ENCODE measurements at places on chromosomes 2 and 18. TPM values are rescaled to one million over a fixed set of nuclear protein-coding genes. Genes with fewer than 3 reads are reported as not detected.
A peak's percentile ranks its signal among the peaks of the same experiment; 100 is the strongest.

The PMAIP1 gene
- 3.1 TPM for total RNA-seq

DNA sequence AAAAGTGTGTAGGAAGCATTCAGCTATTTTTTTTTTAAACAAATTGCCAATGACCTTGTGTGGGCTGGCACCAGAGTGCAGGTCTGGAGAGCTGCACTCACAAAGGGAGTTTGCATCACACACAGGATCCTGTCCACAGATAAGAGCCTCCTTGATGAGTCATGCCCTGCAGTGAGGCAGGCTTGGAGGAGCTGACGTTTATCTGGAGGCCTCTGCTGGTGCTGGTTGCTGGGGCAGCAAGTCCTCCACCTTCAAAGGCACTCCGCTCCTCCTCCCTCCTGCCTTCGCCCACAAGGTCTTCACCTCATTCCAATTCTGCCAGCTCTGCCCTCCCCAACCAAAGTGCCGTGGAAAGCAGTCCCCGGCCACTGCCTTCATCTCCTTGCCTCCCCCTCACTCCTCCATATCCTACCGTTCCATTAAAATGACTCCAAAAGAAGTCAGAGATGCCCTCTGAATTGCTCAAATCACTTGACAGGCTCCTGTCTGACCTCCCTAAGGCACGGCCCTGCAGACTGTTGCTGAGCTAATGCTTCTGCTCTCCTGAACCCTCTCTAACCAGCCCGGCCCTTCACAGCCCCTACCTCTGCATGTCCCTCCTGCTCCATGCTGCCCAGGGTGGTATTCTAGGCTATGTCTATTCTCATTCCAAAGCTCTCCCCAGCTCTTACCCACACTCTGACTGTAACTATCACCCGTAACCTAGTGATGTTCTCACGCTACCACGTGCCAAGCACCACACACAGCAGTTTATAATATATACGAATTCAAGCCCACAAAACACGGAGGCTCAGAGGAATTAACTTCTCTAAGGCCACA lies 30.9 kb downstream of the LONRF2 start:
- DNase-seq, result peak; percentile 82

- no peak for DNase-seq
Measured at GRCh38 chr2:100560216-100560830, 2.5 kb upstream of the PDCL3 start.

- no peak for DNase-seq
Measured at GRCh38 chr2:172080641-172081220, 4.6 kb upstream of the DLX1 start.

DNA sequence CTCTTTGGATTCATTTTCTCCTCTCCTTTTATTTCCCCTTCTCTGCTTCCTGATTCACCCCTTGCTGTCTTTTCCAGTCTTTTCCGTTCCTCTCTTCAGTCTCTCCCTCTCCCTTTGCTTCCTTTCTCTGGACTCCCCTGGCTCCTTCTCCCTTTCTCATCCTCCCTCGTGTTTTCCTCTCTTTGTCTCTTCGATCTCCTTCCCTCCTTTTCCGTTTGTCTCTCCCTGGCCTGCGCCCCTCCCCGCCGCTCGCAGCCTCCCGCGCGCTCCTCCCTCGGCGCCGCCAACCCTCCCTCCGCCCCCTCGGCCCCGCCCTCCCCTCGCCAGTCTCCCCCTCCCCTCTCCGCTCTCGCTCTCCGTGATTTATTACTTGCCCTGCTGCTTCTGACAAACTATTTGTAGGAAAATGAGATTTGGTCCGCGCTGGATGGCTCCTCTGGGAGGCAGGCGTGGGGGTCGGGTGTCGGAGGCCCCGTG lies 46.0 kb upstream of the PAX8 start:
- peak; percentile 49 for DNase-seq

The FAM228A gene
- 1.4 TPM for total RNA-seq

The TWIST2 gene
- 199 TPM for total RNA-seq

DNA sequence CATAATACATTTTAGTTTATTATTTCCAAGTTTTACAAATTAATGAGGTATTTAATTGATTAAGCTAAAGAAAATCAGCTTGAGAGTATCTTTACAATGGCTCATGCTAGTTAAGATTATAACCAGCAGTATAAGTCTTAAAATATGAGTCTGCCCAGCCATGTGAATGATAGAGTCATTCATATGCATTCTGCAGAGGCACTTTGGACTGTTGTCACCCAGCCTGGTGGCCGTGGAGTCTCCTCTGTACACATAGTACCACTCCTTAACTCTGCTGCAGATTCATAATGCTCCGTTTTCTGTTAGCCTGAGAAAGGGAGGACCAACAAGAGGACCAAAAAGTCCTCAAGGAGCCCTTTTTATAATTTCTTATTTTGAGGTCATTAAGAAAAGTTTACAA lies 148.8 kb downstream of the MYO1B start:
- DNase-seq, result no peak

The TMEM198 gene
- total RNA-seq, result not detected

The STPG4 gene
- total RNA-seq, result not detected

The NYAP2 gene
- 0.14 TPM for total RNA-seq

DNA sequence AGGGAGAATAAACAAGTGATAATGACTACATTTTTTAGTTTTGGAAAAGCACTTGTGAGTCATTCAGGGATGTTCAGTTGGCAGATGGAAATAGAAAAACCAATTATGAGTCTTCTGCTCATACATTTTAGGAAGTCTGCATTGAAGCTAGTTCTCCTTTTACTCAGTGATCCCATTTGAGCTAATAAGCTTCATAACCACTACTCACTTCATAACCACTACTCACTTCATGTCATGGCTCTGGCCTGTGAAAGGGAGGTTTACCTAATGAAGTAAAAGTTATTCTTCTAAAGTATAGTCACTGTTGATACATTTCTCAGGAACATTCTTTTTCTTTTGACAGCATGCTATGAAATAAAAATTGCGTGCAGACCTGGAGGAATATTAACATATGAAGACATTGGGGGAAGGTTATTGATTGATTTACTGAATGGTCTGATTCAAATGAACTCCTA lies 948.7 kb downstream of the TSN start:
- no peak for DNase-seq

GRCh38 chr2:206452750-206453149 lies 9.4 kb downstream of the ADAM23 start:
- no peak for DNase-seq

DNA sequence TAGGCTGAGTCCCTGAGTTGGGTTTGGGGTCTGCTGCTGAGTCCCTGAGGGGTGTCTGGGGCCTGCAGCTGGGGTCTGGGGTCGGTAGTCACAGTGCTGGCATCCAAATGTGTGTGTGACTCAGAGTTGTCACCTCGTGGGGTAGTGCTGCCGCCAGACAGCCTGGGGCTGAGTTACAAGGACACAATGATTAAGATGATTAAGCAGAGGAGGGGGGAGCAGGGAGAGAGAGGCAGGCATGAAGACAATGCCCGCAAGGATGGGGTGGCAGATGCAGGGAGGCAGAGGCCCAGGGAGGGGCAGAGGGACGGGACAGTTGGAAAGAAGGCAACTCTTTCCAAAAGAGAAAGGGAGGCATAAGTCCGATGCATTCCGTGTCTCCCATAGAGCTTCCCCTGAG lies 120.2 kb downstream of the CELF4 start:
- DNase-seq, result no peak

DNA sequence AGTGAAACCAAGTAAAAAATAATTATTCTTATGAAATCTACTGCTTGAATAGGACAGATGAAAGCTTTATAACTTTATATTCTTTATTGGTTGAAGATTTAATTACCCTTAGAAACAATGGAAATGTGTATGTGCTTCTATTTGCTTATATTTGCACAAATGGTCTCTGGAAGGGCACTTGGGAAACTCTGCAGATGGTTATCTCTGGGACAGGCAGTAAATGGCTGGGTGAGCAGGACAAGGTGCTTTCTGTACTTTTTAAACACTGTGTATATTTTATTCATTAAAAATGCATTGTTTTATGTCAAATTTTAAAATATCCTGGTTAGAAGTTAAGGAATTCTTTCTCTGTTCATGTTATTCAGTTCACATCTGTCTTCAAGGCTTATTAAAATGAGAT lies 131.1 kb downstream of the LRRTM4 start:
- DNase-seq, result no peak

The CCBE1 gene
- 1.5 TPM for total RNA-seq

GRCh38 chr2:233445152-233445830 lies 91.0 kb downstream of the DGKD start:
- no peak for DNase-seq

- DNase-seq, result no peak
Measured at GRCh38 chr2:152499896-152500735, 165.1 kb downstream of the FMNL2 start.

DNA sequence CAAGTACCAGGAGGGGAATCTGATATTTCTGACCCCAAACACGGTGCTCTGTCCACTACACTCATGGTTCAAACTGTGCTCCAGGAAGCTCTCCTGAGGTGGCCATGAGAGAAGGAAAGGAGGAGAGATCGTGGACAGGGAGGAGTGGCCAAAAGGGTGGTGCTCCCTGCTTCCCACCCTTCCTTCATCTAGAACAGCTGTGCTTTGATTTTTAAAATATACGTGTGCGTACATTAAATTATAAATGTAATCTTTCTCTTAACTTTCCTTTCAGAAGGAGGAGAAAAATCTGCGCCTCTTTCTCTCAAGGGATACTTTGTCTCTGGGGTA lies 8.2 kb upstream of the CHRNA1 start:
- no peak for DNase-seq

- DNase-seq, result no peak
Measured at GRCh38 chr2:224155896-224156295, 116.8 kb upstream of the SERPINE2 start.

- DNase-seq, result no peak
Measured at GRCh38 chr2:196915507-196916189, 10.9 kb downstream of the PGAP1 start.

The THUMPD2 gene
- 7.6 TPM for total RNA-seq

The EPB41L3 gene
- 38.7 TPM for total RNA-seq

- no peak for DNase-seq
Measured at GRCh38 chr18:34929336-34929780, 111.9 kb upstream of the MAPRE2 start.

- DNase-seq, result no peak
Measured at GRCh38 chr2:7289697-7290096, 372.5 kb downstream of the RNF144A start.

- no peak for DNase-seq
Measured at GRCh38 chr18:38313831-38314230, 748.2 kb upstream of the CELF4 start.

The TTN gene
- total RNA-seq, result 10.0 TPM

GRCh38 chr2:235706506-235706905 lies 212.7 kb downstream of the AGAP1 start:
- DNase-seq, result no peak

DNA sequence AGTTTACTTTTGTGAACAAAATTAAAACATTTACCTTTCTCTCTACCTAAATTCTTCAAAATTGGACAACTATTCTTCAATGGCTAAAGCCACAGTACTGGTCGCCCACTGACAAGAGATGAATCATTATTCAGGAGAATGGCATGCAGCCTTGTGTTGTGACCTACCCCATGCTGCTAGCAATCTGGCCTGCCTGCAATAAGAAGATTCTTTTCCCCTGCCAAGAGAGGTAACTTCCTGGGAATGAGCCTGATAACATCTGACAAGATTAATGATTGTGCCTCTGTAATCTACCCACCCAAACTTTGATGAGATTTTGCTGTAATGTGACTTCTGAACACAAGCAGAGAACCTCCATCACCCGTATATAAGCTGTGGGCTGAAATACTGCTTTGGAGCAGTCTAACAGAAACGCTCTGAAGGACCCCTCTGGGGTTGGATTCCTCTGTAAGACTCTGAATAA lies 47.0 kb upstream of the ST3GAL5 start:
- DNase-seq, result no peak

GRCh38 chr2:84494070-84494469 lies 22.2 kb upstream of the DNAH6 start:
- no peak for DNase-seq

DNA sequence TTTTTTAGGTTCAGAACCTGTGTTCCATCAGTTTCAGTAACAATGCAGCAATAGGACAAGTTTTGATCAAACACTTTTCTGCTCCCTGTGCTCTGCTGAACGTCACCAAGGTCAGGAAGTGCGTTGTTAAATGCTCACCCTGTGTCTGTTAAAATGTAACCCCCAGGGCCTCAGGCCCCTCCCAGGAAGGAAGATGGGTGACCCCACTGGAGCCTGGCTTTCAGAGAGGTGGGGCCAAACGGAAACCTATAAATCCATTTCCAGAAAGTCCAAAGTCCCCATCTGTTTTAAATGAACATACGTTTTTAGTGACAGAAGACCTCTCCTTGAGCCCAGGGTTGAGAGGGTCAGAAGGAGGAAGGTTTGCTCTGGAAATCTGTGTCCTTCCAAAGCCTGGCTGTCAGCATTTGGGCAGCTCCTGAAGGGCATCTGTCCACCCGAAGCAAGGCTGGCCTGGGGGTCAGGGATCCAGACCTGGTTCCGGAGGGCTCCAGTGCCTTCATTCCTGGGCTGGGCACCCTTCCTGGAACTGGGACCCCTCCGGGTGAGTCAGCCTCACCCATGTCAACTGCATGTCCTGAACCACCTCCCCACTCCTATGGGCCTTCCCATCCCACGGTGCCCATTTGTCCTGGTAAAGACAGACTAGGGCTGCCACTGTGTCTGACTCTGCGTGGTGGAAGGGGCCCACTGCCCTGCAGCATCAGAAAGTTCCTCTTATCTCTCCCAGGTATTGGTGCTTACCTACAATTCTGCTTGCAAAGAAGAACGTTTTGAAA lies 117.4 kb upstream of the COPS8 start:
- no peak for DNase-seq

- DNase-seq, result no peak
Measured at GRCh38 chr2:16725549-16725948, 59.9 kb upstream of the CYRIA start.

The CD8B2 gene
- total RNA-seq, result 0.07 TPM

DNA sequence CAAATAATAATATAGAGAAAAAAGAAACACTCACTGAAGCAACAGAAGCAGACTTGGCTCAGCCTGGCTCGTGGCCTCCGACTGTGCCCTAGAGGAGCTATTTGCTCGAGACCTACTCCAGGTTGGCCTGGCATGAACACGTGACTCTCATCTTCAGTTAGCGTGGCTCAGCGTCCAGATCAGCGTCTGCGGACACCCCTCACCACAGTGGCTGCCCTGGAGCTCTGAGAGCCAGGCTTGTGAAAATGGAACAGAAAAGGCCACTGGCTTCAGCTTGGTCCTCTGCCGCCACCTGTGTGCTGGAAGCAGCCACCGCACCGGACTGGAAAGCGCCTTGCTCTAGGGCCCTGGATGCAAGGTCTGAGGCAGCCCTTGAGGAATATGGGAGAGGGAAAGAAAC lies 1184.0 kb upstream of the GYPC start:
- DNase-seq, result no peak

GRCh38 chr2:231928901-231929725 lies 2.9 kb upstream of the NPPC start:
- DNase-seq, result no peak

GRCh38 chr2:85547089-85547858 lies 8.3 kb downstream of the MAT2A start:
- DNase-seq, result no peak

GRCh38 chr2:197363998-197364397 lies 53.4 kb upstream of the ANKRD44 start:
- no peak for DNase-seq

The THSD7B gene
- total RNA-seq, result 0.26 TPM

DNA sequence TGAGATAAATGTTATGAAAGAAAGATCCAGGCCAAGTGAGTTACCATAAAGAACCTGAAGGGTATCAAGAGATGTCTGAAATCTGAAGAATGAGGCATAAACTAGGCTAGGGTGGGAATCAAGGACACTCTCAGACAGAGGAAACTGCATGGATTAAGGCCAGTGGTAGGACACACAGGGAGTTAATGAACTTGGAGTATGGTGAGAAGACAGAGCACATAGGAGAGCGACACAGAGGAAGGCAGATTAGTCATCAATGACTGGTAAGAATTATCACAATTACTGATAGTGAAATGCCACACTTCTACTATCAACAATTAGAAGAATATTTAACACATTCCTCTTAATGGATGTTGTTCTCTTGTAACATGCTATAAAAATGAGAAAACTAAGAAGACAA lies 76.9 kb downstream of the TTC21B start:
- DNase-seq, result no peak

Measured in uterus (tissue), 4 donors.